ENCODE measurements at places on chromosomes 7 and 10.

DNA sequence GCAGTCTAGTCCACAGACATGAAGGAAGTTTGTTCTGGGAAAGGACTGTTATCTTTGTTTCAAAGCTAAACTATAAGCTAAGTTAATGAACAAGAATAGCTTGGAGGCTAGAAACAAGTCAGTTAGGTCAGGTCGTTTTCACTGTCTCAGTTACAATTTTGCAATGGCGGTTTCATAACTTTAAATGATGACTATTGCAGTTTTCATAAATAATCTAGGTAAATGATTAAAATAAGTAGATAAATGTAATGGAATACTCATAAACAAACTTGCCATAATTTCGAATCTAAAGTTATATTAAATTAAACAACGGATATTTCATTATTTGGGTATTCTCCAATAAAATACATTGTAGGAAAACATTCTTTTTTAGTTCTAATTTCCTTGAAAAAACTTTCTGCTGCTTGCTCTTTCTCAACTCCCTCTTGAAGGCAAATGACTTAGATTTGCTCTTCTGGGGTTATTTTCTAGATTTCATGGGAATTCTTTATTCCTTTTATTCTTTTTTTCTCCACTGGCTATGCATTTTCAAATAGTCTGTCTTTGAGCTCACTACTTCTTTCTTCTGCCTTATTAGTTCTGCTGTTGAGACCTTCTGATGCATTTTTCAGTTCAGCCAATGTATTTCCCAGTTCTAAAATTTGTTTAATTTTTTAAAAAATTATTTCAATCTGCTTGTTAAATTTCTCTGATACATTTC is 103.8 kb upstream of the APBB1IP start:
- no peaks in the 10 kb centered on the region for H3K36me3 ChIP-seq
- DNase-seq = no peak
- no peak overlapping the region for H3K27ac ChIP-seq

- peaks cover 11% of the 10 kb centered on the region for H3K4me1 ChIP-seq
- H3K36me3 ChIP-seq = no peaks in the 10 kb centered on the region
- H3K27me3 ChIP-seq = peaks cover 20% of the 10 kb centered on the region
- peak within 1 kb of the TSS; percentile 53 for H3K4me3 ChIP-seq
- no peak within 1 kb of the TSS for H3K27ac ChIP-seq
Observed at GRCh38 chr7:131556053-131556908, at the start of gene PODXL. TSS of gene PODXL (minus strand) at chr7:131556628. CDS start at chr7:131556359, 269 bp downstream.

DNA sequence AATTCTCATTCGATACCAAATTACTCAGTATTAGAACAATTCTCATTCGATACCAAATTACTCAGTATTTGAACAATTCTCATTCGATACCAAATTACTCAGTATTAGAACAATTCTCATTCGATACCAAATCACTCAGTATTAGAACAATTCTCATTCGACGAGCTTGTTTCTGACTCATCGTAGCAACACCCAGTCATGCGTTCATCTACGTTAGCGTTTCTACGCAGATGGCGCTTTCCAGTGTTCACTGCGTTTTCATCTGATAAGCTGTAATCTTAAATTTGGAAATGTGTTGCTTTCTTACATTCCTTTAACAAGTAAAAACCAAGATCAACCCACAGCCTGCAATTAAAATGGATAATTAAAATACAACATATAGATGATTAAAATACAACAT is 276.3 kb downstream of the ZMYND11 start:
- H3K4me3 ChIP-seq = no peak overlapping the region
- no peaks in the 10 kb centered on the region for H3K4me1 ChIP-seq
- no peaks in the 10 kb centered on the region for H3K36me3 ChIP-seq
- no peaks in the 10 kb centered on the region for H3K27me3 ChIP-seq

GRCh38 chr10:1499359-1499957 is 237.9 kb downstream of the ADARB2 start:
- DNase-seq = no peak
- H3K4me1 ChIP-seq = no peaks in the 10 kb centered on the region
- H3K36me3 ChIP-seq = no peaks in the 10 kb centered on the region
- no peaks in the 10 kb centered on the region for H3K27me3 ChIP-seq

GRCh38 chr7:106273009-106273668 is 11.6 kb downstream of the NAMPT start:
- H3K36me3 ChIP-seq = peaks cover 44% of the 10 kb centered on the region
- no peak overlapping the region for H3K27ac ChIP-seq
- no peaks in the 10 kb centered on the region for H3K27me3 ChIP-seq
- no peak overlapping the region for H3K4me3 ChIP-seq
- DNase-seq = no peak
- H3K4me1 ChIP-seq = no peaks in the 10 kb centered on the region

DNA sequence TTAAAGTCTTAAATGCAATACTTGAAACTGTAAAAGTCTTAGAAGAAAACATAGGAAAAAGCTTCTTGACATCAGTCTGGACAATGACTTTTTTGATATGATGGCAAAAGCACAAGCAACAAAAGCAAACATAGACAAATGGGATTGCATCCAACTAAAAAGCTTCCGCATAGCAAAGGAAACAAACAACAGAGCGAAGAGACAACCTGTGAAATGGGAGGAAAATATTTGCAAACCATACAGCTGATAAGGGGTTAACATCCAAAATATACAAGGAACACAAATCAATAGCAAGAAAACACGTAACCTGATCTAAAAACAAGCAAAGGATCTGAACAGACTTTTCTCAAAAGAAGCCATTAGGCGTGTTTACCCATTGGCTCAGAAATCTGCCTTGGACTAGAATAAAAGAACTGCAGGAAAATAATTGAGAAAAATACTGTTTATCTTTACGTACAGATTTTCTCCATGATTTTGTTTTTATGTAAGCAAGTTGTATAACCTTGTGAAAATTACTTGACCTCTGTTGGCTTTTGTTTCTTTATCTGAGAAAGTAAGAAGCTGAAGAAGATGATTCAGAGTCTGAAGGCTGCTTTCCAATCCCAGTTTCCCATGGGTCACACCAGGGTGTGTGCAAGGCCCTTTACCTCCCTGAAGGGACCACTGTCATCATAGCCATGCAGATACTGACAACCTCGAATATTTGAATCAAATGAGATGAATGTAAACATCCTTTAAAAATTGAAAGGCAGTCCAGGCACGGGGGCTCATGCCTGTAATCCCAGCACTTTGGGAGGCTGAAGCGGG is 99.1 kb upstream of the LANCL2 start:
- H3K27me3 ChIP-seq = 0 out of 2 replicates have a peak, but pooled peaks cover 2% of the 10 kb centered on the region
- no peaks in the 10 kb centered on the region for H3K36me3 ChIP-seq
- H3K27ac ChIP-seq = no peak overlapping the region
- H3K4me1 ChIP-seq = no peaks in the 10 kb centered on the region
- no peak overlapping the region for H3K4me3 ChIP-seq
- no peak for DNase-seq

DNA sequence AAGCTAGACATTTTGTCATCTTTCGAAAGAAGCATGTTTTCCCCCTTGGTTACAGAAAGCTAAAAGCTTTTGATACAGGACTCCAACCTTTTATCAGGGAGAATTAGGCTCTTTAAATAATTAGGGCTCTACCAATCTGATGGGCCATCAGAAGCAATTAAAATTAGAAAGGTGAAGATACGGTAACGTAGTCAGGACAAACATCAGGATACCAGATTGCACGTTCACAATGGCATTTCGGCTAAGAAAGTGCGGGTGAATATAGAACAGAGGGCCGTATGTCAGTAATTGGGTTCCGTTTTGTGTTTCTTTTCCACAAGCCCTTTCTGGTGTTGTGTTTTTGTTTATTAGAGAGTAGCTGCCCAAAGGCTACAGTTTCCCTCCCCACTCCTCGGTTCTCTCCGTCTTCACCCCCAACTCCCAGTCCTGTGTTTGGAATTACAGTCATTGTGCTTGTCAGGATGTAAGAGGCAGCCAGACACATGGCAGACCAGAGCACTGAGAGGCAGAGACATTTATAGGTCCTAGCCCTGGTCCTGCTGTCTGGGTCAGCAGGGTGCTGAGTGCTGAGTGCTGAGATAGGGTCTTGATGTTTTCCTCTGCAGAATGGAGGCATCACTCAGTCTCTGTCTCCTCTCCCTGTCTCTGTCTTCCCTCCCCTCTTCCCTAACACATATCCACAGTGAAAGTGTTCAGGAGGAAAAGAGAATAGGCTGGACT is 5.5 kb downstream of the PFKP start:
- DNase-seq = no peak
- H3K27ac ChIP-seq = peak overlapping the region; percentile 75
- no peaks in the 10 kb centered on the region for H3K27me3 ChIP-seq
- peaks cover 2% of the 10 kb centered on the region for H3K36me3 ChIP-seq
- peaks cover 64% of the 10 kb centered on the region for H3K4me1 ChIP-seq

DNA sequence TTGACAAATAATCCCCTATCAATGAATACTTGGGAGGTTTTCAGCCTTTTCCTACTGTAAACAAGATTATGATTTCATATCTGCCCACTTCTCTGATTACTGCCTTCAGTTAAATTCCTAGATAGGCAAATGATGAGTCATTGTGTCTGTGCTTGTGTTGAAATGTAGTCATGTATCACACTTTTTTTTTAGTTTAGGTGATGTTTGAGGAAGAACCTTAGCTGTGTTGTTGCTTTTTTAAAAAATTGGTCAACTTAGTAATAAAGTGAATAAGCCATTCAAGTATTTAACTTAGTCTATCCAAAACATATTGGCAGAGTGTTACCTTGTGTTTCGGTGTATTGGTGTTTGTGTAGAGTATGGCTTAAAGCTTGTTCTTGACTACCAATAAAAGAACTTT is 60.0 kb downstream of the WAC start:
- peaks cover 27% of the 10 kb centered on the region for H3K36me3 ChIP-seq
- H3K27me3 ChIP-seq = no peaks in the 10 kb centered on the region
- H3K4me3 ChIP-seq = no peak overlapping the region
- no peak overlapping the region for H3K27ac ChIP-seq

- H3K36me3 ChIP-seq = no peaks in the 10 kb centered on the region
- no peaks in the 10 kb centered on the region for H3K4me1 ChIP-seq
- no peak overlapping the region for H3K27ac ChIP-seq
- no peak overlapping the region for H3K4me3 ChIP-seq
Observed at GRCh38 chr10:34462993-34463392, 352.1 kb downstream of the PARD3 start.

DNA sequence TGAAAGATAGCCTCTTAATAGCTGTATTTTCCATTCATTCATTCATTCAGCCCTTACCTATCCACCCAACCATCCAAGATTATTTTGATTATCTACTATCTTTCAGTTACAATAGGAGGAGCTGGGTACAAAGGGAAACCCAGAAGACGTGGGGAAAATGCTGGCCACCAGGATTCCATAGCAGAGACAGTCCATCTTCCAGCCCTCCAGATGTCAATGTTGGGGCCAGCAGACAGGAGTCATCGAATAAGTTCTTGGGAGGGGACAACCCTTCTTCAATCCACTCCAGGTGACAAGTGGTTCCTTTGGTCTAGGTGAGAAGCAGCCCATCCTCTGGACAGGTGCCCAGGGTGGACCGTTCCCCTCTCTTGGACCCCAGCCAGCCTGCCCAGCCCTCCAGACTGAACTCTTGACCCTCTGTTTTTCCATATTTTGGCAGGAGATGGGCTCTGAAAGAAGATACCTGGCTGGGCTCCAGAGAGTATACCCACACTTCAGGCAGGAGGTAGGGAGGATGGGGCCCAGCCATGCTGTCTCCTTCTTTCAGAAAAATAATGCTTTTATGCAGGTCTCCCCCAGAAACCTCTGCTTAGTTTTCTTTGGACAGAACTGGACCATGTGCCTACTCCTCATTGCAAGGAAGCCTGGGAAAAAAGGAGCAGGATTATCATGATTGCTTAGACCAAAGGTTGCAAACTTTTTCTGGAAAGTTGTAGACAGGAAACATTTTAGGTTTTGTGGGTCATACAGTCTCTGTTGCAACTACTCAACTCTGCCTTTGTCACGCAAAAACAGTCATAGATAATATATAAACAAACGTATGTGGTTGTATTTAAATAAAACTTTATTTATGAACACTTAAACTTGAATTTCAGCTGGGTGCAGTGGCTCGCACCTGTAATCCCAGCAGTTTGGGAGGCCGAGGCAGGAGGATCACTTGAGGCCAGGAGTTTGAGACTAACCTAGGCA is 95.5 kb upstream of the SMNDC1 start:
- no peak for DNase-seq
- H3K36me3 ChIP-seq = no peaks in the 10 kb centered on the region
- no peaks in the 10 kb centered on the region for H3K27me3 ChIP-seq
- H3K4me1 ChIP-seq = peaks cover 36% of the 10 kb centered on the region

DNA sequence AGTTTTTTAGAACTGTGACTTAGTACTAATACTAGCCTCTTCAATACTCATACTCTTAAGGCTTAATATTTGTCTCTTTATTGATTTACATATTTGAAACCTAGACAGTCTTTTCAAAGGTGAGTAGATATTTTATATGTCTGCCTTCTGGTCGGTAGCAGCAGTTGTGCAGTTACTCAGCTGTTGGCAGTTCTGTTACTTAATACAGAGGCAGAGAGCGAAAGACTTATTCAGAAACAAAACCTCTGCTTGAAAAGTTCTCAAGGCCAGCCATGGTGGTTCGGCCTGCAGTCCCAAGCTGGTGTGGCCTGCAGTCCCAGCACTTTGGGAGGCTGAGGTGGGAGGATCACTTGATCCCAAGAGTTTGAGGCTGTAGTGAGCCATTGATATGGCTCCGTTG is 84.2 kb downstream of the AUTS2 start:
- no peaks in the 10 kb centered on the region for H3K36me3 ChIP-seq
- H3K4me3 ChIP-seq = no peak overlapping the region
- no peak overlapping the region for H3K27ac ChIP-seq
- no peaks in the 10 kb centered on the region for H3K27me3 ChIP-seq
- no peaks in the 10 kb centered on the region for H3K4me1 ChIP-seq
- no peak for DNase-seq

GRCh38 chr7:33388332-33388731 is 259.0 kb downstream of the BBS9 start:
- H3K27ac ChIP-seq = no peak overlapping the region
- H3K27me3 ChIP-seq = no peaks in the 10 kb centered on the region
- H3K4me1 ChIP-seq = no peaks in the 10 kb centered on the region
- no peaks in the 10 kb centered on the region for H3K36me3 ChIP-seq
- no peak overlapping the region for H3K4me3 ChIP-seq

DNA sequence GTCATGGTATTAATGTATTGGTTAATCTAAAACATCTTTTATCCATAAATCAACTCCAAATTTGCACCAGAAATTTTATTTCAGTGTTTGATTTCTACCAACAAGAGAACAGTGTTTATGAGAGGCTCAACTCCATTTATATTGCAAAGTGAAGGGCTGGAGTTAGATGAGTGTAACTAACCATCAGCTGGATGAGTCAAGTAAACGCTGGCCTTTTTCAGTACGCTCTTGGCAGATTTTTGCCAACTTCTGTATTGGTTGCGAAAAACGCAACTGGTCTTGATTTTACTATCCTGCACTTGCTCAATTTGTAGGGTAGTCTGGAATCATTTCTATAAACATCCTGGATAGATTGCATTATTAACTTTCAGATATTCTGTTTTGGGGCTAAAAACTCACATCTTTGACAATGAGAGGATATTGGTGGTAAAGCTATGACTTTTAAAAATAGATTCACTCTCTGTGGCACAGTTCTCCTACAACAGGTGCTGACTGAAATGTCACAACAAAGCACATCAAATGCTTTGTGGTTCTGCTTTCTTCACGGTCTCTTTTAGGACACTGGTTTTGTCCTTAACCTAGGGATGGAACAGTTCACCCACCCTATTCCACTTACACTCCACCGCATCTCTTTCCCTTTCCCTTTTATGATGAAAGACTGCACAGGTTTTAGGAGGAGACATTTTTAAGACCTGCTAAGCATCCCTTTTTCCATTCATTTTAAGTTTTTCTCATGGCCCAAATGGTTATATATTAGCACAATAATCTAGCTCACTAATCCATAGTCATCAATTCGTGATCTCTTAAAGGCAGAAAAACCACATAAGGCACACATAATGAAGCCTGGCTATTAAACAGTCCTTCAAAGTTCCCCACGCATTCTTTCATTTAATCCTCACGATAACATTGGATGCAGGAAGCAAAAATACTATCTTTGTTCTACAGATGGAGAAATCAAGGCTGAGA is 12.8 kb downstream of the CACNA2D1 start:
- no peak overlapping the region for H3K27ac ChIP-seq
- H3K27me3 ChIP-seq = no peaks in the 10 kb centered on the region
- no peak overlapping the region for H3K4me3 ChIP-seq
- H3K4me1 ChIP-seq = no peaks in the 10 kb centered on the region
- no peaks in the 10 kb centered on the region for H3K36me3 ChIP-seq

All from Panc1 (cell line).